Lower leg skin (tissue), 4 donors: ENCODE measurements at places on chromosomes 4 and X.

DNA sequence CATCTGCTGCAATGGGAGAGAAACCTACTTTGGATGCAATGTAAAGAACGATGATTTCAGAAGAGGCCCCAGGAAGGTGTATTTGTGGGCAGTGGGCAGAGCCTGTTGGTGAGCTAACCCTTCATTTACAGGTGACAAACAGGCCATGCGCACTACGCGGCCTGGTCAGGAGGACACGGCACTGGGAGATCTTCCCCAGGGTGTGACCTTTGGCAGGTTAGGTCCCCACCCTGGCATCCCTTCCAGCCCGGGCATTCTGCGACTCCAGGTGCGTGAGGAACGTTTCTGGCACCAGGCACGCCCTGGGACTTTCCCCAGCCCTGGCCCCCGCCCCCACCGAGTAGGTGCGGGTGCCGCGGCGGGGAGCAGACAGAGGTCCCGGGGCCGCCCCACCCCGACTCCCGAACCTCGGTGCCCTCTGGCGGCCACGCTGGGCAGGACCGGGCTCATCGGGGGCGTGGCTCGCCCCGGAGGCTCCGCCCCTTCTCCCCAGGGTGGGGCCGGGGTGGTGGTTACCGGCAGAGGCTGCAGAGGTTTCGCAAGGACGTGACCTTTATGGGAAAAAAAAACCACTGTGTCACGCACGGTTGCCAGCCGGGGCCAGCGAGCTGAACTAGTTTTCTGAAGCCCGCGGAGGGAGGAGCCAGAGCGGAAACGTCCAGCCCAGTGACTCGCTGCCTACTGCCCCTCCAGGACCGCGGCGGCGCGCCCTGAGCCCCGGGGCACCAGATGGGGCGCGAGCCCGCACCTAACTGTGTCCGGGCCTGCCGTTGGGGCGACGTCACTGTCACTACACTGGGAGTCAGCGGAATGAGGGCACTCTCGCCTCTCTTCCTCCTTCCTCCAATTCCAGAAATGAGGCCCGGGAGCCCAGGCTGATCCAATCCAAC lies 5.0 kb upstream of the NYX start:
- DNase-seq = peak; percentile 96

DNA sequence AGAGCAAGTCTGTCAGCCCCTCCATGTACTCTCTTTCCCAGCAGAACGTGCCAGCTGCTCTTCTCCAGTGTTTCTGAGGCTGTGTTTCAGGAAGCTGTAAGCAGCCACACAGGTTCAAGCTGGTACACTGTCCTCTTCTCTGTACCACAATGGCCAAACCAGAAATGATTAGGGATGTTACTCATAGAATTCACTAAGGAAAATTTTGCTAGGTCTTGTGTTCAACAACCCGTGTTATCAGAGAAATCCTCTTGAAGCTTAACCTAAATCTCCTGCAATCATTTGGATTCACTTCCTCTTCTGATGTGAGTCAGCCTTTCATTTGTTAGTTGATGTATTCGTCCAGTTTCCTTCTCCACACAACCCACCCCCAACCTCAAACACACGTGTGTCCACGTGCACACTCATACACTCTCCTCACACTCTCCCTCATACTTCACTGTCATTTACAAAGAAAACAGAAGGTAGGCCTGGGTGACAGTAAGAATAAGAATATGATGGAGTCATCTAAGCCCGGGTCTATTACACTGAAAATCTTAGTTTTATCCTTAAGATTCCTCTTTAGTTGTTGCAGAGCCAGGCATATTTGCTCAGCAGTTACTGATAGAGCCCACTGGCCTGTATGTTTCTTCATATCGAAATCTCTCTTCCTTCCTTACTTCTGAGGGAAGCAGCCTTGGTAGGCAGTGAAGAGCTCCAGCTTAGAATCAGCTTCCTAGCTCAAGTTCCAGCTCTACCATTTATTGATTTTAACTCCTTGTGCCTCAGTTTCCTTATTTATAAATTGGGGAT lies 63.4 kb downstream of the DCUN1D4 start:
- DNase-seq = no peak

DNA sequence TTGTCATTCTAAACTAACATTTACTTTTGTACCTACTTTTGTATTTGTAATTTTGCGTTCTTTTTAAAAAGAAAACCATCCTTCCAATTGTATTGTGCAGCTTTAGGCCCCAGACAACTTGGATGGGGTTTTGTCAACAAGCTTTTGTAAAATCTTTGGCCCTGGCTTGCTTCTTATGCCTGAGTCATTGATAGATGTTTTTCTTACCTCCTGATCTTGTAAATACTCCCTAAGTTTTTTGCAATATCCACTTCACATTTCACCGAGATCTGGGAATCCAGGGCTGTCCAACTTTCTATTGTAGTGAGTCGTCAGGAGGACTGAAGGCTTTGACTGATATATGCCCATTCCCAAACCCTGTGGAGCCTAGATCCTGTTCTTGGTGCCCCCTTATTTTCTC lies 126.9 kb upstream of the GUCY1A1 start:
- no peak for DNase-seq

DNA sequence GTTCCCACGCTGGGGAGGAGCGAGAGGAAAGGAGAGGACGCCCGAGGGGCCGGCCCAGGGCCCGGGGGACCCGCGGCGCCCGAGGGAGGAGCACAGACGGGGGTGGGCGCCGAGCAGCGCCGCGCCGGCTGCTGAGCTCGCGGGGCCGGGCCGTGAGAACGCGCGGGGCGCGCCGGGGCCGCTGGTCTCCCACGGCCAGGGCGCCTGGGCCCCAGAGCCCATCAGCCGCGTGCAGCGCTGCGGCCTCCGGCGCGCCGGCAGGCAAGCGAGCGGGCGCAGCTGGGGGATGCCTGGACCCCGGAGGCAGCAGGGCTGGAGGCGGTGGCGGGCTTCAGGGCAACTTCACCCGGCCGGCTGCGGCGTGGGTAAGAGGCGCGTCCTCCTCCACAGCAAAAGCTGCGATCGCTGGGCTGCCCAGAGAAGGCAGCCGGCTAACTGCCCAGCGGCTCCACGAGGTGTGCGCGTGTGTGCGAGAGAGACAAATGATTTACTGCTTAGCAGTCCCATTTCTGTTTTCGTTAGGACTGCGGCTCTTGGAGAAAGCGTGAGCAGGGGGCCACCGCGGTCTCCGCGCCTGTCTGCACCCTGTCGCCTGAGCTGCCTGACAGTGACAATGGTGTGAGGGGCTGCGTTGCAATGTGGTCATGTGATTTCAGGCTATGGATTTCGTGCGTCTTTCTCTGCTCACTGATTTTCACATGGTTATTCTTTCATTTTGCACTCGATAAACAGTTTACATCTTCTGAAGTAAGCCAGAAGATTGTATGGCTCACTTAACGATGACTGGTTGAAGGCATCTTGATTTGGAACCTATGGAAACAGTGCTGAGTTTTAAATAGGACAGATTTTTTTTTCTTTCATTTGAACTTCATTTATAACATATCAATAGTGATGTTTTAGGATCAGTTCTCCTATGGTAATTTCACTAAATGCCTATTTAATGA lies 1.2 kb downstream of the GUCY1A1 start:
- DNase-seq = no peak

GRCh38 chr4:103786014-103786413 lies 66.2 kb upstream of the TACR3 start:
- no peak for DNase-seq

DNA sequence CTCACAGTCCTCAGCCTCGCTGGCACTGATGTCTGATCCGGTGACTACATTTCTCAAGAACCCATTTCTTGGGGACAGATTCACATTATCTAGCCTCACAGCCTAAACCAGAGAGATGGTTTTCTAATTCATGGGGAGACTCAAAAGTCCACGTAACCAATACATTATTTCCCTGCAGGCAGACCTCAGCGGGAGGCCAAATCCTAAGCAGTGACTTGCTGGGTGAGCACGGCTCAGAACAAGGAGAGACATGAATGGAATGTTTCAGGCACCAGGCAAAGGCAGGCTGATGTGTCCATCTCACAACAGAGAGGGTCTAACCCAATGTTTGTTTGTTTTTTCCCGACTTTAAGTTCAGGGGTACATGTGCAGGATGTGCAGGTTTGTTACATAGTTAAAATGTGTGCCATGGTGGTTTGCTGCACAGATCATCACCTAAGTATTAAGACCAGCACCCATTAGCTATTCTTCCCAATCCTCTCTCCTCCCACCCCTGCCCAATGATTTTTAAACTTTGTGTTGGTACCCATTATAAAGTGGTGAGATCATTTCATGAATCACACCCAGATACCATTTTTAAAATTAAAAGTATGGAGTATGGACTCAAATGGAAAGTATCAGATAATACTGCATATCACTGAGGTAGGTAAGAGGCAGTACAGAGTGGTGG lies 53.3 kb downstream of the SCD5 start:
- DNase-seq = peak; percentile 23

DNA sequence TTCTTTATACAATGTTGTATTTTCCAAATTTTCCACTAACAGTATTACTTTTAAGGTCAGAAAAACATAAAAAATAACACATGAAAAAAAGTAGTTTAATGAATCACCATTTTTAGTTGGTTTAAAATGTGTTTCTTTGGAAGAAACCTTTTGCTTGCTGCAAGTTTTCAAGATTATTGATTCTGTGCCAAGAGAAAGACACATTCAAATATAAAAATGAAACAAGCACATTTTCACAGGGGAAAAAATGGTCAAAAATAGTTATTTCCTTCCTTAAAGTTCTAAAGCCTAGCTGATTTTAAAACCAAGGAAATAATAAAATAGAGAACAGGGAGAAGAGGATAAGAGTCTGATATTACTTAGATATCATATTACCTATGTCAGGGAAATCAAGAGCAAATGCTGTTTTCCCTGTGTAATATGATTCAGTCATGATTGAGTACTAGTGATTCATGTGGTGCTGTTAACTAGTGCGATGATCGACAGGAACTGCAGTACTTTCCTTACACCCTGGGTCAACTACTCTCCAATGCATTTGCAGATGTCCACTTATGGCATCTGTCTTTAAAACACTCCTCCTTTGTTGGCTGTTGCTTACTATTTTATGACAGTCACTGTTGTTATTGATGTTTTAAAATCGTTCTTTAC lies 103.8 kb downstream of the CAMK2D start:
- no peak for DNase-seq

DNA sequence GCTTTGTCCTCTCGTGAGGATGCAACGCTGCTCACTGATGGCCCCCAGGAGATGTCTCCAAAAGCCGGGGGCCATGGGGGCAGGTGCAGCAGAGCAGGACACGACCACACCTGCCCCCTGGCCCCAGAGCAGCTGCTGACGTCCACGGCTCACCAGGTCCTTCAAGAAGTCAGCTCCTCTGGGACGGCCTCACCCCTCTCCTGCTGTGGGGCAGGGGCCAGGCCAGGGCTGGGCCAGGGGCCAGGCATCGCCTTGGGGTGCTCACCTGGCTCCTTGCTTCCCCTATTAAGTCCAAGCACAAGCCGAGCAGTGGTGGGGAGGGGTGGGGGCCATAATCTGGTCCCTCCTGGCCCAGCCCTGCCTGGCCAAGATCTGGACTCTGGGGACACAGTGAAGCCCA lies 28.6 kb upstream of the MXD4 start:
- peak; percentile 67 for DNase-seq

GRCh38 chrX:123817288-123817894 lies 42.5 kb upstream of the XIAP start:
- no peak for DNase-seq

- DNase-seq = no peak
These were observed 3.8 kb upstream of the HSD17B13 start for GRCh38 chr4:87326460-87326859.

GRCh38 chr4:186727169-186727976 lies 3.7 kb upstream of the FAT1 start:
- no peak for DNase-seq

DNA sequence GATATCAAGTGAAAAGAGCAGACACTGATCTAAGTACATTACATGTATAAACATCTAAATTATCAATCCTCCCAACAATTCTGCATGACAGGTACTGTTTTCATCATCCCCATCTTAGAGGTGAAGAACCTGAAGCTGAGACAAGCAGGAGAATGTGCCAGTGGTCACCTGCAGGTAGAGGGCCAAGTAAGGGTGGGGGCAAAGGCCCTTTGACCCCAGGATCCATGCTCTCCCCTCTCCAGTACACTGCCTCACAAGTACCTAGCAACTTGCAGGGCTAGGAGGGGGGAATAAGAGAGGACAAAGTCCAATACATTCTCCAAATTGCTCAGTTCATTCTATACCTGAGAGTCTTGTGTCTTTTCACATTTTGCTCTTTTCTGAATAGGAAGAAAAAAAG lies 8.3 kb upstream of the MAP7D2 start:
- DNase-seq = no peak

GRCh38 chr4:121943941-121944340 lies 7.9 kb downstream of the TRPC3 start:
- no peak for DNase-seq

GRCh38 chr4:123417813-123418212 lies 21.2 kb downstream of the SPRY1 start:
- DNase-seq = no peak

GRCh38 chrX:23783589-23784469 lies 856 bp downstream of the SAT1 start:
- DNase-seq = no peak

- no peak for DNase-seq
These were observed 88.0 kb downstream of the ATP11C start for GRCh38 chrX:139844884-139845283.

GRCh38 chrX:155330992-155331391 lies 3.4 kb downstream of the CLIC2 start:
- no peak for DNase-seq

DNA sequence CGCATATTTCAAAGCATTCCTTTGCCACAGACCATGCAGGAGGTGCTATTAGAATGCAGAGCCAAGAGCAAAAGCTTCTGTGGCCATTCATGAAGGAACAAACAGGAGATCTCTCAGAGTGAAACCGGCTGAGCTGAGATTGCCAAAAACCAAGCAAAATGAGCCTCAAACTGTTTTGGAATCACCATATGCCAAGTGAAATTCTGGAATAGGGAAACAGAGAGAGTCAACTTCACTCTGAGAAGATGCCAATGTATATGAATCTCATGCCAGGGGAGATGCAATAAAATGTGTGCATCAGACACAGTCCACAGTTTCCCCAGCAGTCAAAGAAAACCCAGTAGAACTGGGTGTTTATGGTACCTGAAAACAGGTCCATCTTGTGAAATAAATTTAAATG lies 42.3 kb downstream of the SRPX start:
- DNase-seq = no peak

GRCh38 chrX:68204521-68205038 lies 228.7 kb downstream of the OPHN1 start:
- DNase-seq = no peak

DNA sequence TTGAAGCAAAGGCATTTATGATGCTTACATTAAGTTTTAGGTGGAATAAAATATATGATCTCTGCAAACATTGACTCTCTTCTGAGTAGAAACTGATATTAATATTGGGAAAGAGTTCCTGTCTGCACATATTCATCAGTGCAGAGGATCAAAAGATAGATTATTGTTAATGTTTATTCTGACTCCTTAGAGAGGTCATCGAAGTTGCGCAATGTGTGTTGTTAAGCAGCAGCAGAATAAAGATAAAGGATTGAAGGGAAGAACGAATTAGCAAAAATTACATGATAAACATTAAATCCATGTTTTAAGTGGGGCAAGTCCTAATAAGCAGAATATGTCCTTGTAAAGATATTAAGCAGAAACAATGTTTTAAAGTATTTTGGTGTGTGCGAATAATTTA lies 72.6 kb upstream of the MBNL3 start:
- no peak for DNase-seq
